Kidney capillary endothelial cell (primary cell): ENCODE measurements at places on chromosomes 3 and 15.

GRCh38 chr3:42188376-42188775 lies 77.6 kb downstream of the CCK start:
- no peak for DNase-seq

GRCh38 chr3:55484801-55485791 lies 2.0 kb downstream of the WNT5A start:
- DNase-seq, result peak; percentile 66

- no peak for DNase-seq
Measured at GRCh38 chr3:78260388-78260787, 1220.5 kb downstream of the ROBO2 start.

- DNase-seq, result no peak
Measured at GRCh38 chr3:63353383-63353782, 75.3 kb downstream of the SYNPR start.

GRCh38 chr3:16243706-16244490 lies 20.8 kb downstream of the DPH3 start:
- peak; percentile 93 for DNase-seq
